ENCODE measurements at places on chromosomes 11 and 22.

- DNase-seq = no peak
Measured at GRCh38 chr22:46192210-46192993, 42.1 kb downstream of the PPARA start.

- no peak for DNase-seq
Measured at GRCh38 chr22:41096841-41097240, 4.4 kb downstream of the EP300 start.

DNA sequence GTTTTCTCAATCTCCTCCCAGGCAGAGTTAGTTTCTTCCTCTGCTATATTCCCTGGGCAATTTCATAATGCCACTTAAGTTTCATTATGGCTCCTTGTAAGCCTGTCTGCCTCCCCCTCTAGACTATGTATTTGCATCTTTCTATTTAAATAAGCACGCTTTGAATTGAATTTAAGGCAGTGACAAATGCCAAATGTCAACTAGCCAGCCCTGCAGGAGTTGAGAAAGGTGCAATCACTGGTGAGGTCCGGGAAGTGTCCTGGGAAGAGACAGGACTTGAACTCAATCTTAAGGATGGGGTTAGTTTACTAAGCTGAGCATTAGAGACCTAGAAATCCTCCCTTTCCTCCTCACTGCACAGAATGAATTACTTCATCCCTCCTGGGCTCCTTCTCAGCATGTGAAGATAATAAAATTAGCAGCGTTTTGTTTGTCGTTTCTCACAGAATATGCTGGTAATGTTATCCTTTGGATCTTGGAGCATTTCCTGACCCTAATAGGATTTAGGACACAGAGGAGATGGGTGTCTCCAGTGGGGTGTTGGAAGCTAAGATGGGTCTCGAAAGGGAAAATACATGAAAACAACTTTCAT, 1.6 kb downstream of the TCP11L1 start:
- DNase-seq = no peak

GRCh38 chr11:18352581-18352980, 30.2 kb downstream of the GTF2H1 start:
- DNase-seq = no peak

GRCh38 chr11:34335331-34335730, 22.5 kb downstream of the ABTB2 start:
- no peak for DNase-seq

- DNase-seq = peak; percentile 73
Measured at GRCh38 chr11:86490582-86490981, 115.9 kb downstream of the CCDC81 start.

DNA sequence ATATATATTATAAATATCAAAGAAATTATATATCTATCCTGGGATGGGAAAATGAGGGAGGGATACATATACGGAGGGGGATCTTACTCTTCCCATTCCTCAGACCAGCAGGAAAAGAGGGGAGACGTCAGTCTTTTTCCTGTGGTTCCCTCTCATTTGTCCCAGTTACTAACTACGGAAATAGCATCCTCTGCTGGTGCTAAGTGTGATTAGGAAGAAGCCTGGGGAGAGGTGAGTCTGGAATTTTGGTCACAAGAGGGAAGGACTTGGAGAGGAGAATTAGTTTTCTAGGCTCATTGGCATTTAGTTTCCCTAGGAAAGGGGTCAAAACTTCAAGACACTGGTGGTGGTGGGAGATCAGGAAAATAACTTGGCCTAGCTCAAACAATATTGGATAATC, 11.6 kb downstream of the MED19 start:
- DNase-seq = no peak

- peak; percentile 26 for DNase-seq
Measured at GRCh38 chr11:468493-468892, 18.4 kb downstream of the PTDSS2 start.

DNA sequence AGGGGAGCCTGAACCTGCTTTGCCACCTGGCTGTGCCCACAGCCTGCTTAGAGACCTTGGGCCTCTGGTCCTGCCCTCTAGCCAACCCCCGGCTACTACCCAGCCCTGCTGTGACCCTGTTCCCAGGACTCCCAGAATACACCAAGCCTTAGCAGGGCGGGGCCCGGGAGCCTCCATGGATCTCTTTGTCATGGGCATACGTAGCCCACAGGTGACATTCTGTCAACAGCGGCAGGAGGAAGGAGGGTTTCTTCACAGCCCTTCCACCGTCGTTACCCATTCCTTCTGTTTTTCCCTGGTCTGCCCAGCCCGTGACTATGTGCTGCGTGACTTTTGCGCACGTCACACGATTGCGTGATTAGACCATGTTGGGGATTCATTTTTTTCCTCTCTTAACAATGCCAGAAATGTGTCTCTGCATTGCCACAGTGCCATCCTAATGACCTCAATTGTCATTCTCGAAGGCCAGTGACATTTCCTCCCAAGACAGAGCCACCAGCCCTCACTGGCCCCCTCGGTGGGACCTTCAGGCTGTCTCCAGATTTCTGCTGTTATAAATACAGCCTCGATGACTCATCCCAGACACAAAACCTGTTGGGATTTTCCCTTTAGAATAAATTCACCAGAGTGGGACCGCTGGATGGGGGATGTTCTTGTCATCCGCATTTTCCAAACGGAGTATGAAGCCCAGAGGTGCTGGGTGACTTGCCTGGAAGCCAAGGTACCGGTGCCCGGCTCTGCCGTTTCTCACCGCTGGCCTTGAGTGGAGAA, 9.0 kb downstream of the SYT12 start:
- no peak for DNase-seq

DNA sequence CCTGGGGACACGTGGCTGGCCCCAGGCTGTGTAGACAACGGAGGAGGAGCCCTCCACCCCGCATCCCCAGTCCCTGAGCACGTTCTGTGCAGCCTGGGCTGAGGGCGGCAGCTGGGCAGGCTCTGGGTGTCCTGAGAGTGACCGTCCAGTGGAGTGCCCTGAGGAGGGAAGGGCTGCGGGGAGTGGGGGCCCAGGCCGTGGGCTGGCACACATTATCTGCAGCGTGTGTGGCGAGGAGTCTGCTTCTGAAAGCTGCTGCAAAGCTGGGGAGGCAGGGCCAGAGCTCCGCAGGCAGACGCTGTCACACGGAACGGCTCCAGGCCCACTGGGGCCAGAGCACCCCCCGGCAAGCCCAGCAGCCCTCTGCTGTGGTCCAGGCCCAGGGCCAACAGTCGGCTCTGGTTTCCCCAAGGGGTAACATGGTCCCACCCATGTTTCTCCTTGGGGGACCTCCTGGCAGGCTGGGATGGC, 835 bp upstream of the ANO9 start:
- DNase-seq = no peak

- no peak for DNase-seq
Measured at GRCh38 chr11:37336401-37336800, 738.4 kb upstream of the RAG2 start.

DNA sequence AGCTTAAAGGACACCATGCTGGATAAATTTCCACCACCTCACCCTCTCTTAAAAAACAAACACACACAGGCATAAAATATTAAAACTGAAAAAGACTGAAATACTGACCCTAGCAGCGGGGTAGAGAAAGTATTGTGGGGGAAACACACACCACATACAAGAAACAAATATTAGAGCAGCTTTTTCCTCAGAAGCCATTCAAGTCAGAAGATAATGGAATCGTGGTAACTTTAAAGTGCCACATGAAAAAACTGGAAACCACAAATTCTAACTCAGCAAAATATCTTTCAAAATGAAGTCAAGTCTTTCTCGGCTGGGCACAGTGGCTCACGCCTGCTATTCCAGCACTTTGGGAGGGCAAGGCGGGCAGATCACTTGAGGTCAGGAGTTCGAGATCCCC, 223.2 kb downstream of the DYNC2H1 start:
- DNase-seq = no peak

GRCh38 chr11:74325649-74326645, 14.5 kb upstream of the P4HA3 start:
- peak; percentile 97 for DNase-seq

DNA sequence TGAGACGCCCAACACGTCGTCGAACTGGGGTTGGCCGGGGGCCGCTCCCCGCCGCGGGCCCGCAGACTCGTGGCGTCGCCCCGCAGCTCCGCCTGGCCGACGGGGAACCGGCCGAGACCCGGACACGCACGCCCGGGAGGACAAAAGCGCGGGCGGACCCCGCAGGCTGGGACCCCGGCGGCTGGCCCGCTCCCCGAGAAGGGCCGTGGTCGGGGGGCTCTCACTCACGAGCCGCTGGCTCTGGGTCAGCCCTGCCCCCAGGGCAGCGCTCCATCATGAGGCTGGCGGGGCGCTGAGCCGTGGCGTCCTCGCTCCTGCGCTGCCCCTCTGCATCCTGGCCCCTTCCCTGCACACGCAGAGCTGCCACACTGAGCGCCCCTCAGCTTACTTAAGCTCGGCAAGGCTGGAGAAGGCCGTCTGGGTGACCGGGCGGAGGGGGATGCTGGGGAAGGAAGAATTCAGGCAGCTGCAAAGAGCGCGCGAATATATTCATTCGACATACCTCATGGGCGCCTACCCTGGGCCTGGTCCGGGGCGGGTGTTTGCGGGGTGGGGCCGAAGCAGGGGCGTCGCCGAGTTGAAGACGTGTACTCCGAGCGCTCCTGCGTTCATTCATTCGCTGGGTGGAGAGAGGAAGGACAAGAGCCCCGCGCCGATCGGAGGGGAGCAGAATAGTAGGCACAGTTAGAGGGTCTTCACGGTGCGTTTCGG, 579 bp upstream of the CYB5R2 start:
- peak; percentile 71 for DNase-seq

GRCh38 chr22:46115755-46116490, 34.4 kb upstream of the PPARA start:
- DNase-seq = no peak

GRCh38 chr11:28323621-28324020, 215.4 kb downstream of the METTL15 start:
- no peak for DNase-seq

GRCh38 chr11:27139742-27140367, 99.2 kb downstream of the BBOX1 start:
- peak; percentile 97 for DNase-seq

GRCh38 chr22:33299245-33299956, 241.2 kb upstream of the SYN3 start:
- peak; percentile 17 for DNase-seq

DNA sequence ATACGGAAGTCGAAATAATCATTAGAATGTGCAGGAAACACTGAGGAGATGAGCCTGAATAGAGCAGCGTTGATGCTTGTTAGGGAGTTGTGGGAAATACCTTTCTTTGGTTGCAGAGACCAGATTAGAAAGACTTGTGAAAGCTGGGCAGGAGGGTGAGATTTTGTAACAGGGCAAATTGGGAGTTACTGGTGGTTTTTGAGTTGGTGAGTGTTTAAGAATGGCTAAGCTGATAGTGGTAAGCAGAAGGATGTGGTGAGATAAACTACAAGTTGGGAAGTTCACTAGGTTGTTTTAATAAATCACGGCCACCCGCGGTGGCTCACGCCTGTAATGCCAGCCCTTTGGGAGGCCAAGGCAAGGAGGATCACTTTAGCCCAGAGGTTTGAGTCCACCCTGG, 34.4 kb downstream of the MCAM start:
- DNase-seq = no peak

DNA sequence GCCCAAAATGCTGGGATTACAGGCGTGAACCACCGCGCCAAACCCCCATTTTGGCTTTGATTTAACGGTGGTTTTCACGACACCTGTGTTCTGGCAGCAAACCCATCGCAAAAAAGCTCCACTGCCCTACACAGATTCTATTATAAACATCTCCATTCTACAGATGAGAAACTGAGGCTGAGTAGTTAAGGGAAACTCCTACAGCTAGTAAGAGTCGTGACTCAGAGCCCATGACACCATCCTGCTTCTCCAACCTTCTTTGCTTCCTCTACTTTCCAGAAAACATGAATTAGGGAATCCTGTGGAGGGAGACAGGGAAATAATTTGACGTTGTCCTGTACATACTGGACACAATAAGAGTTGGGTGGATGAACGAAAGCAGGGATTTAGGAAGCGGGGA, 429 bp upstream of the SNX15 start:
- no peak for DNase-seq

DNA sequence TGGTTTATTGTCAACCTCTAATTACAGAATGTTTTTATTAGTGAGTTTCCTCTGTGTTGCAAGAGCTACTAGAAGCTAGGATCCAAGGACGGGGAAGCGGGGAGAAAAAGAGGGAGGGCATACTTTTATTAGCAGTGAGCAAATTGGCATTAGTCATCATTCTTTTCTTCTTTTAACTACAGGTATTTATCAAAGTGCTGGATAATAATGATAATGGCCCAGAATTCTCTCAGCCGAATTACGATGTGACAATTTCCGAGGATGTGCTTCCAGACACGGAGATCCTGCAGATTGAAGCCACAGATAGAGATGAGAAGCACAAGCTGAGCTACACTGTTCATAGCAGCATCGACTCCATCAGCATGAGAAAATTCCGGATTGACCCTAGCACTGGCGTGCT, 179.7 kb upstream of the MTNR1B start:
- no peak for DNase-seq

DNA sequence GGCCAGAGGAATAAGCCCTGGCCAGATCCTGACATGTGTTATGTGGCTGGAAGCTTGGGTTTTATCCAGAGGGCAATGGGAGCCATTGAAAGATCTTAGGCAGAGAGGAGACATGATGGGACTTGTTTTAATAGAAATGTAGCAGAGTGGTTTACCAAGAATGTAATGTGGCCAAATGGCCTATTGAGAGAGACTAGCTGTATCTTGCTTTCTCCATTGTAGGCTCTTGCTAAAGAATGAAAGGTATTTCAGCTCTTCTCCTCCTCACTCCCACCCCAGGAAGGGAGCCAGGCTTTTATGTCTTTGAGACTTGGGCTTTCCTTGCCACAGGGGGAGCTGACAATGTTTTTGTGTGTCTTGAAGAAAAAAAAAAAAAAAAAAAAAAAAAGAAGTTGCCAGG, 82.3 kb downstream of the TRIM29 start:
- DNase-seq = no peak
